NCI-H524 treated with DMSO at 0.1 percent for 48 hours (cell line): ENCODE measurements at places on chromosomes 16 and 17.
A peak's percentile ranks its signal among the peaks of the same experiment; 100 is the strongest.

- no peak for DNase-seq
Measured at GRCh38 chr16:30046178-30046577, 15.1 kb upstream of the TLCD3B start.

GRCh38 chr16:73483076-73483791 lies 435.3 kb upstream of the ZFHX3 start:
- DNase-seq: no peak

GRCh38 chr17:19996086-19996485 lies 13.1 kb upstream of the SPECC1 start:
- peak; percentile 85 for DNase-seq

GRCh38 chr17:27379888-27380533 lies 76.2 kb upstream of the KSR1 start:
- no peak for DNase-seq

GRCh38 chr16:56348168-56349085 lies 76.9 kb downstream of the AMFR start:
- no peak for DNase-seq

- no peak for DNase-seq
Measured at GRCh38 chr17:50194140-50194933, 7.1 kb downstream of the COL1A1 start.

DNA sequence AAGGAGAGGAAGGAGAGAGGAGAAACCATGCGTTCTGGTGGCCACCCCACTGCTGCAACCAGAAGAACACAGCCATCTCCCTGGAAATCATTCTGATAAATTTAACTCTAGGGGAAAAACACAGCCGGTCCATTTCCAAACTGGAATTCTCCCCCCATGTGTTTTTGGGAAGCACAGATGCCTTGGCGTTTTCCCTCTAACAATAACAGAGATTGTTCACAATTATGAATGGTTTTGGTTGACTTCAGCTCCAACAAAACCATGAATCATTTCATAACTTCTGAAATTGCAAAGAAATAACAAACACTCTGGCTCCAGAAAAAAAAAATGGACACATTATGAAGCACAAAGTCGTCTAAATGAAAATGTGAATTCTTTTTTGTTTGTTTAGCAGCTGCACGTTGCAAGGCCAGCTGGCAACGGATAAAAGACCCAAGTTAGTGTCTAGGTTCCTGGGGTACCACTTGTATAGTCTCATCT lies 46.2 kb downstream of the GNAO1 start:
- DNase-seq: no peak

GRCh38 chr17:31692027-31692426 lies 167.0 kb downstream of the COPRS start:
- DNase-seq: no peak

DNA sequence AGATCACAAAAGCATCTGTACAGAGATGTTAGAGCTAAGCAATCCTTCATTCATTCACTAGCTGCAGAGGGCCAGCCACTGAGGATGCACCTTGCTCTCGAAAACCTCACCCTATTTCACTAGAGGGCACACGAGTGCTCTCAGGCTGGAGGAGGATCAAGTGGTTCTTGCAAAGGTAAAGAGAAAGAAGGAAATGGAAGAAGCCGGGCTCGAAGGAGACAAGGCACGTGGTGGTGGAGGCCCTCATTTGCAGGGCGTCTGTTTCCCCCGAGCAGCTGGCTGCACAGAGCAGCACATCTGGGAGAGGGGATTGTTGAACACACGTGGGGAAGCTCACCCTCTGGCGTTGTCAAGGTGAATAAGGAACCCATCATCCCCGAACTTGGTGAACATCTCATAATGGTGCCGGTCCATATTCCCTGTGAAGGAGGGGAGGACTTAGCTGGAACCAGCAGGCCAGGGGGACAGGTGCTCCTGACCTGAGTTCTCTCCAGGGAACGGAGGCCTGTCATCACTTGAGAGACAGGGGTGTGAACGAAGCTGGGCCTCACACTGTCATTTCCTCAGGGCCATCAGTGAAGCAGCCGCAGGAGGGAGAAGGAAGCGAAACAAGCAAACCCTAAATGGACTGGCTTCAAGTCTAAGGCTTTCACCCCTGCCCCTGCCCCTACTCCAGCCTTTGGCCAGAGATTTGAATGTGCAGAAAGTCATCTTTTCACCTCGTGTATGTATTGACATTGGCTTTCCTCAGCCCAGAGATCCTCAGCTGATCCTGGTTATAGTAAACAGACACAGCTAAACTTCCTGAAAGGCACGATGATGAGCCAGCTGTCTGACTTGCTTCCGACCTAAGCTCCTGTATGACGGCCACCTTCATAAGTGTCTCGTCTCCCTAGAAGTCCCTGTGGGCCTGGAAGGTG lies 27.6 kb downstream of the PRKAR1A start:
- no peak for DNase-seq

- DNase-seq: no peak
Measured at GRCh38 chr16:6993544-6993943, 339.1 kb upstream of the RBFOX1 start.

GRCh38 chr16:10519929-10520868 lies 60.2 kb downstream of the EMP2 start:
- no peak for DNase-seq

GRCh38 chr16:7321661-7322060 lies 11.0 kb upstream of the RBFOX1 start:
- DNase-seq: no peak

DNA sequence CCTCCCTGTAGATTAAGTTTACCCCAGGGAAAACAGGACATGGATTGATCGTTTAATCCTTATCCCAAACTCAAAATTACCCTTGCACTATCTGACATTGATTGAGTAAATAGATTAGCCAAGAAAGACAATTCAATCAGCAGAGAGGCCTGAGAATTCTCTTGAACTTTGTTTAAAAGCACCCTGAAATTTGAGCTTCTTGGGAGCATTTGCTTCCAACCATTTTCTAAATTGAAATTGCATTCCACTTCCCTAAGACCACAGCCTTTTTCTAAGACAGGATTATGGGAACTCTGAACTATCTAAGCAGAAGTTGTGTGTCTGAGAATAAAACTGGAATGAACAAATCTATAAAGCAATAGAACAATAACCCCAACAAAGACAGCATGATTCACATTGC lies 76.6 kb upstream of the TNRC6A start:
- DNase-seq: no peak

GRCh38 chr16:69741519-69741918 lies 13.2 kb downstream of the NOB1 start:
- no peak for DNase-seq

GRCh38 chr17:16267174-16267573 lies 50.2 kb downstream of the PIGL start:
- no peak for DNase-seq

GRCh38 chr17:47987240-47987835 lies 16.4 kb downstream of the CDK5RAP3 start:
- DNase-seq: no peak

- no peak for DNase-seq
Measured at GRCh38 chr16:87053016-87053982, 263.9 kb downstream of the C16orf95 start.

DNA sequence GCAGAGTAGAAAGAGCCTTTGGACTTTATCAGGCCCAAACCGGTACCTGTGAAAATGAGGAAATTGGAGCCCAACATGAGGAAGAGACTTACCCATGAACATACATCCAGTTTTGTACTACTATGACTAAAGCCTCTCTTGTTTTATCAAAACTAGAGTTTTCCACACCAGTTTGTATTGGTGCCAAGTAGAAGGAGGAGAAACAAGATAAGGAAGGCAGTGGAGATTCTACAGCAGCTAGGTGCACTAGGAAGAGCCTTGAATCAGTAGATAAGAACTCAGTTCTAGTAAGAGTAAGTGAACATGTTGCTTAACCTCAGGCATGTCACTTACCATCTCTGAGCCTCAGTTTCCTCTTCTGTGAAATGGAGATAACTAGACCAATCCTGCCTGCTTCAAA lies 13.7 kb upstream of the TMEM132E start:
- DNase-seq: no peak

DNA sequence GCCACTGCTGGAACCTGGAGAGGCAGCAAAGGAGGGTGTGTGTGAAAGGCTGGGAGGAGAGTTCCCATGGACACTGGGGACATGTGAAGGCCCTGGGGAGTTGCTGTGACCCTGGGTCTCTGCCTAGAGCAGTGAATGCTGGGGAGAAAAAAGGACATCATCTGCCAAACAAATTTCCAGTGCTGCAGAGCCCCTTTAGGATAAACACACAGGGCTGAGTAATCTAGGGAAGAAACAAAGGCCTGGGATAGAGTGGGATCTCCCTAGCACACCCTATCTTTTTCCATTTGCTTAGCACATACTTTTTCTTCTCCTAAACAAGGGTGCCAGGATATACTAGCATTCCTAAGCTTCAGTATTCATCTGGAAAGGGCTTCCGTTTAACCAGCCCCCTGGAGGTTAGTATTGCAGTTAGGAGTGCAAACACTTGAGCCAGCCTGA lies 3.3 kb upstream of the HIGD1B start:
- DNase-seq: no peak

DNA sequence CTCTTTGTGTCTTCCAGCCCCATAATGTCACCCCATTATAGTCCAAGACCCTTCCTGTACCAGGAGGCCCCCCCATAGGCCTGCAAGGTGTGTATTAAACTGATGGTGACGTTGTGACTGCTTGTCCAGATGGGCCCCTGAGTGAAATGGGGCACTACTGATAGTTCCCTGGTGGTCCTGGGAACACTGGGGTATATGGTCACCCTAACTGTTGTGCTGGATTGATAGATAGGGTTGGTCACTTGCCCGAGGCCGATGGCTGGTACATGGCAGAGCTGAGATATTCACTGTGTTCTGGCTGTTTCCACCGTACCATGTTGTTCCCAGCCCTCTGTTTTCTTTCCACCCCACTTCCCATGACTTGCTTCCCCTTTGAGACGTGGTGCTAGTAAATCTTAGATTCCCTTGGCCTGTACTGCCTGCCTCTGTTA lies 4.3 kb downstream of the CNP start:
- no peak for DNase-seq

DNA sequence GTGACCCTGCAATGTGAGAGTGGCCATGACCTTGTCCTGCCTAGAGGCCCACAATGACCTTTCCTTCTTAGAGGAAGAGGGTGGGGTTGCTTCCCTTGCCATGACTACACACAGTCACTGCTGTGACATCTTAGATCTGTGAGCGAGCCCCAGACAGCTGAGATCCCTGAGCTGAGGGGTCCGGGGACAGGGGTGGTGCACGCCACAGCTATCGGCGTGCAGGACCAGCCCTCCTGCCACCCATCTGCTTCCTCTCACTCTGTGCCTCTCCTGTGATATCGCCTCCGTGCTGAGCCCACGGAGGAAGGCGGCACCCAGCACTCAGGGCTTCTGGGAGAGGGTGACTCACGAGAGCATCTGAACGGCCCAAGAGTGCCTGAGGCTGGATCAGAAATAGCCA lies 35.2 kb downstream of the KIAA0513 start:
- DNase-seq: no peak

DNA sequence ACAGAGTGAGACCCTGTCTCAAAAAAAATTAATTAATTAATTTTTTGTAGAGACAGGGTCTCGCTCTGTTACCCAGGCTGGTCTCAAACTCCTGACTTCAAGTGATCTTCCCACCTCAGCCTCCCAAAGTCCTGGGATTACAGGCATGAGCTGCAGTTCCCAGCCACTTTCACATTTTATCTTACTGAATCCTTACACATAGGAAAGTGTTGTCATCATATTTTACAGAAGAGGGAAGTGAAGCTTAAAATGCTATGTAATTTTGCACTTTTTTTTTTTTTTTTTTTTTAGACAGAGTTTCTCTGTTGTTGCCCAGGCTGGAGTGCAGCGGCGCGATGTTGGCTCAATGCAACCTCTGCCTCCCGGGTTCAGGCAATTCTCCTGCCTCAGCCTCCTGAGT lies 21.1 kb upstream of the ZNF629 start:
- no peak for DNase-seq

DNA sequence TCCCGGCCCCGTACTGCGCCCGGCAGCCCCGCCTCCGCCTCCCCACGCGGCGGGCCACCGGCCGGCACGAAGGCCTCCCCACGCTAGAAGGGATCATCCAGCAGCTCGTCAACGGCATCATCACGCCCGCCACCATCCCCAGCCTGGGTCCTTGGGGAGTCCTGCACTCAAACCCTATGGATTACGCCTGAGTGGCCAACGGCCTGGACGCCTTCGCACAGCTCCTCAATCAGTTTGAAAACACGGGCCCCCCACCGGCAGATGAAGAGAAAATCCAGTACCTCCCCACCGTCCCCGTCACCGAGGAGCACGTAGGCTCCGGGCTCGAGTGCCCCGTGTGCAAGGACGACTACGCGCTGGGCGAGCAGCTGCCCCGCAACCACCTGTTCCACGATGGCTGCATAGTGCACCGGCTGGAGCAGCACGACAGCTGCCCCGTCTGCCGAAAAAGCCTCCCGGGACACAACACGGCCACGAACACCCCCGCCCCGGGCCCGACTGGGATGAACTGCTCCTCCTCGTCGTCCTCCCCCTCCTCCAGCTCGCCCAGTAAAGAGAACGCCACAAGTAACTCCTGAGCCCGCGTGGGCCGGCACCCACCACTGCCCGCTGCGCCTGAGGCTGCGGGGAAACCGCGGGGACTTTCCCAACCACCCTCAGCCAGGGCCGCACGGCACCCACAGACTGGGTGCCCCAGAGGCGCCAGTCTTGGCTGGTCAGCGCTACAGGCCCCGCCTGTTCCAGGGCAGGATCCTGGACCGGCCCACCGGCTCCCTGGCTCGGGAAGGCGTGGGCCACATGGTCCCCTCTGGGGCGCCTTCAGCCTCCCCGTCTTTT lies 39.0 kb upstream of the AKAP1 start:
- DNase-seq: peak; percentile 20

- no peak for DNase-seq
Measured at GRCh38 chr17:8695241-8695640, 49.4 kb downstream of the CCDC42 start.

DNA sequence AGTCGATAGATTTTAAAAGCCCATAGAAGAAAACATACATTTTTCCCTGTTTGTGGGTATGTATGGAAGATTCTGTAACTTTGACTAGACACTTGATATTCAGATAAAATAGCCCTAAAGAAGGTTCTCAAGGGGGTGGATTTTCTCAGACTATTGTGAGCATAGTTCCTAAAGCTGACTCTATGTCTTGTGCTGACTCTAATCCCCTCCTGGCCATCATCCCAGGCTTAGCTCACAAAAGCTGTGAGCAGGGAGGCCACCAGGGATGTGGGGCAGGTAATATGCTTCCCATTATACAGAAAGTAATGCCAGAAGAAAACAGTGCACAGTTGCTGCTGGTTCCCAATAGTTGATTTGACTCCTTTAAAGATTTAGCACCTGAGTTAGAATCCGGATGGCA lies 32.0 kb downstream of the CDH13 start:
- DNase-seq: no peak
